IMR-90 (cell line): ENCODE measurements at places on chromosomes 12 and 14. TPM values are rescaled to one million over a fixed set of nuclear protein-coding genes. Genes with fewer than 3 reads are reported as not detected.

DNA sequence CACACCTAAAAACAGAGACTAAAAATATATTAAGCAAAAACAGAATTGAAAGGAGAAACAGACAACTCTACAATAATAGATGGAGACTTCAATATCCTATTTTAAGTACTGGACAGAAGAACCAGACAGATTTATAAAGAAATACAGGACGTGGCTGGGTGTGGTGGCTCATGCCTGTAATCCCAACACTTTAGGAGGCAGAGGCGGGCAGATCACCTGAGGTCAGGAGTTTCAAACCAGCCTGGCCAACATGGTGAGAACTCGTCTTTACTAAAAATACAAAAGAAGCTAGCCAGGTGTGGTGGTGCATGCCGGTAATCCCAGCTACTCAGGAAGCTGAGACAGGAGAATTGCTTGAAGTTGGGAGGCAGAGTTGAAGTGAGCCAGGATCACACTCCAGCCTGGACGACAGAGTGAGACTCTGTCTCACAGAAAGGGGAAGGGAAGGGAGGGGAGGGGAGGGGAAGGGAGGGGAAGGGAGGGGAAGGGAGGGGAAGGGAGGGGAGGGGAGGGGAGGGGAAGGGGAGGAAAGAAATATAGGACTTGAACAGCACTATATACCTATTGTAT lies 53.0 kb downstream of the CDK17 start:
- DNase-seq: no peak

DNA sequence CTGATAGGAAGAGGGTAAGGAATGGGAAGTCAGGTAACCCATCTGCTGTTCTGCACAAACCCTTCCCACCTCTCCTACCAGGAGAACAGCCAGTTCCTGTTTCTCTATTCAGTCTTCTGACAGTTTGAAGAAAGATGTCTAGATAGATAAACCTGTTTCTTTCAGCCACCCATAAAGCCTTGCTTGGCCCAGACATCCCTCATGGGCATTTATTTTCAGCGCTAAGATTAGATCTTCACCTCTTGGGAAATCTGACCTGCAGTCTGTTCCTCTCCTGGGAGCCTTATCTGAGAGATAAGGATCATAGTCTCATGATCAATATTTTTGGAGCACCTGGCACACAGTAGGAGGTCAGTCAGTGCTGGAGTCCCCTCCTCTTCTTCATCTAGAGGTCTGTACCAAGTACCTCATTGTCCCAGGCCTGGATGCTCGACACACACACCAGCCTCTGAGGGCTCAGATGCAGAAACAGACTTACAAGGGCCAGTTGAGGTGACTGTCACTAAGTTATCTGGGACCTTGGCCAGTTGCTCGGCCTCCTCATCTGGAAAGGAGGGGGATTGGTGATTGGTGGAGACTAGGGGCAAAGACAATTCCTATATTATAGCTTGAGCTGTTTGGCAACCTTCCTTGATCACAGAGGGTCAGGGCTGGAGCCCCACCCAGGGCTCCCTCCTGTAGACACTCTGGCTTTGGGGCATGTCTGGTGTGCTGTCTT lies 18.2 kb downstream of the ACVRL1 start:
- DNase-seq: no peak

Gene KCNJ8
- total RNA-seq: 13.9 and 15.8 TPM in 2 replicates

Gene SOCS4
- total RNA-seq: 12.7 and 21.7 TPM in 2 replicates
